ENCODE measurements at places on chromosomes 11 and 22.
A peak's percentile ranks its signal among the peaks of the same experiment; 100 is the strongest.

DNA sequence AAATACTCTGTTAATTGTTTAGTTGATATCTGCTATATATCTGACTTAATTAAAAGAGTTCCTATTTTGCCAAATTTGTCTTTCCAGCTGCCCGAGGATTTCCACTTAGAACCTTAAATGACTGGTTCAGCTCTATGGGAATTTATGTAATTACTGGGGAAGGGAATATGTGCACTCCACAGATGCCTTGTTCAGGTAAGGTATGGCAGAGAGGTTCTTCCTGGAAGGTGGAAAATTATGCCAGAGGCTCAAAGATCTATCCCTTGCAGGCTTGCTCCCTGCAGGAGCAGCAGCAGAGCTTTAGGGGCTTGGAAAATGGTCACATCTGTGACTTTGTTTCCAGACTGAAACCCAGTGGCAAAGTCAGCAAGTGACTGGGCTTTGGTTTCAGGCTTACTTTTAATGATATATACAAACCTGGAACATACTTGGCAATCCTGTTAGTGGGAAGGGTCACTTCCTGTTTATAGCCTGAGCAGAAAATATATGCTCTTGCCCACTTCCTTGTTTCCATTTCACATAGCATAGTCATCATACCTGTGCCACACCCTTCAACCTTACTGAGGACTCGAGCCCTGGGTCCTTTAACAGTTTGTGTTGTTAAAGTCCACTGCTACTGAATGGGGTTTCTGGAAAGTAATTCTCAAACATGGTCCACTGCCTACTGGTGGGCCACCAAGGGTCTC is 23.7 kb downstream of the WBP2NL start:
- no peak for DNase-seq

DNA sequence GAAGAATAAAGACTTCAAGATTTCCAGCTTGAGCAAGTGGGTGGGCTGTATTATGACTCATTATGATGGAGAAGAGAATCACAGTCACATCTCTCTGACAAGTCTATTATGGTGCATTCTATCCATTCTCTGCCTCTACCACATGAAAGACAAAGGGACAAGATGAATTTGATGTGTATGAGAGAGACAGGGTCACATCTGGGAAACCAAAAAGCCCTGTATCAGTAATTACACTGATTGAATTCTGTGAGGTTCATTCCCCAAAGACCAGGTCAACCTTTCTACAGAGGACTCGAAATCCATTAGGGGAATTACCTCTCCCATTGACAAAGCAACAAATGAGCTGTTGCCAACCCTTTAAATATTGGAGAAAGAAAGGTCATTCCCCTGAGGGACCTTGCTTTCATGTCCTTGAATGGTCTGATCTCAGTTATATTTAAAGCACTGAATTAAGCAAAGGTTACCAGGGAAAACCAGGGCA is 109.6 kb downstream of the USP35 start:
- DNase-seq = no peak

DNA sequence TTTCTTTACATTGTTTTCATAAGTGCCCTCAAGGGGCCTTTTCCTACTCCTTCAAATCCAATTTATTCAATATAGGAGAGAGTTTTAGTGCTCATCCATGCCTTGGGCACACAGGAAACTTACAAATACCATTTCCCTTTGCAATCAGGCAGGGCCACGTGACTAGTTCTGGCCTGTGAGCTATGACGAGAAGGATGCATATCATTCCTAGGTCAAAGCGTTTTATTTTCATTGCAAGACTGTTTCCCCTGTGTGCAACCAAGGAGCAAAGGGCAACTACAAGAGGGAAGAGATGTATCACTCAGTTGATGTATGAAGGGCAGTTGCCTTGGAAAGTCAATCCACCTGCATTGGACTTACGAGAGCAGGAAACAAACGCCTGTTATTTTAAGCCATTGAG is 1.9 kb upstream of the TRAF6 start:
- no peak for DNase-seq

DNA sequence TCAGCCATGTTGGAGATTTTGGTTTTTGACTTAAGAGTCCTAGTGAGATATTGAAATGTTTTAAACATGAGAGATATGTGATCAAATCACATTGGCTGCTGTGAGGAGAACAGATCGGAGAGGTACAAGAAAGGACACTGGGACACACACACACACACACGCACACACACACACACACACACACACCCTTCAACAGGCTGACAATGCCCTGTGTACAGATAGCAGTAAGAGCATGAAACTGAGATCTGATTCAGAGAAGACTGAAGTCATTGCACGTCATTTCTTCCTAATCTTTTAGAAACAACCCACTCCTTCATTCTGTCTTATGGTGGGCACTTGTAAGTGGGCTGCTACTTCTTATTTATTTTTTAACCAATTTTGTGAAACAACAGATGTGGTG is 200.5 kb upstream of the E2F8 start:
- no peak for DNase-seq

GRCh38 chr11:126122863-126123262 is 60.2 kb upstream of the CDON start:
- no peak for DNase-seq

- DNase-seq = peak; percentile 38
Measured at GRCh38 chr22:30413745-30414524, 11.6 kb upstream of the MTFP1 start.

DNA sequence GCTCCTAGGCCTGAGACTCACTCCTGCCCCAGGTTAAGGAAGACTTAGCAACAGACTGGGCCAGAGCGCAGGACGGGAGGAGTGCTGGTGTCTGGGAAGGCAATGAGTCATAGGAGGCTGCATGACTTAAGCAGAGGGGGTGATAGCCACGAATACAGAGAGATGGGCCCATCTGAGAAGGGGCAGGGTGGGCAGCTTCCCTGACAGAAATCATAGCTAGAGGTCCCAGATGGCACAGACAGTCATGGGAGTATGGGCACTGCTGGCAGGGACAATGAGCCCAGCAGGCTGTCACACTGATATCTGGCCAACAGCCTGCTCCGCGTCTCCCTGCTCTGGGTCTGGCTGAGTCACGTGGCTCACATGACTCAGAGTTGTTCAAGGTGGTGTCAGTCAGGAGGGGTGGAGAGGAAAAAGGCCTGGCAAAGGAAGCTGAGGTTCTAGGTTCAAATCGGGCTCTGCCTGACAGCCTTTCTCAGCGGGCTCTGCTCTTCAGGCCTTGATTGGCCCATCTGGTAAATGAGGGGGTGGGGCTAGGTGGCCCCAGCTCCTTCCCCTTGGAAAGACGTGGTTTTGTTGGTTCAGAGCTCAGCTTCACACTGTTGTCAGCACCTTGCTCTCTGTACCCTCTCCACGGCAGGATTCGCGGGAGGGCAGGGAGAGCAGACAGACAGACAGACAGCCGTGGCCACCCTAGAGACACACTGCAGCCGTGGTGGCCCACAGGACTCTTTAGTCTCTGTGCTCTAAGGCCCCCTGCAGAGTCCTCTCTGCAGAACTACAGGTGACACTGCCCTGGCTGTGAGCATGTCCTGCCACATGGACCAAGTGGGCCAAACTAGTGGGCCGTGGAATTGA is 47.8 kb downstream of the DBX1 start:
- peak; percentile 95 for DNase-seq

DNA sequence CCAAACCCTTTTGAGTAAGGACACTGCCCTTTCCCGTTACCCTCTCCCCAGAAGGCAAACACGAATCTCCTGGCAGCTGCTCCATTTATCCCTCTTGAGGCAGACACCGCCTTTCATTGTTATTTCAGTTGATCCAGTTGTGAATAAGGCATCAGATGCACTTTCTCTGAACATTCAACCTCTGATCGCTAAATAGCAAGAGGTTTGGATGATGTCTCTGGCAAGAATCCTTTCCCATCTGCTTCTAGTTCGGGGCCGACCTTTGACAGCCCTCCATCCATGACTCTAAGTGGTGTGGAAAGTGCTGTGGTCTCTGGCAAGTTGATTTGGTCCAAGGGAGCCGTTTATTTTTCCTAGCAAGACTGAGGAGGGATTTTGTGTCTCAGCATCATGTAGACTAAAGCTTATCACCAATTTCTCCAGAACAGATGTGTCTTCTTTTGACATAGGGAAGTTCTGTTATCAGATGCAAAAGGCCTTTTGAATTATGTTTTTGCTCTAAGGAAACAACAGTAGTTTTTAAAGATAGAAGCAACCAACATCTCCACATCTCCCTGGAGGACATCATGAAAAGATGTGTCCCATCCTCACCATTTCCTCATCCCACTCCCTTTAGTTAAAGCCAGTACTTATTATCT is 123.6 kb downstream of the CCDC34 start:
- DNase-seq = no peak

DNA sequence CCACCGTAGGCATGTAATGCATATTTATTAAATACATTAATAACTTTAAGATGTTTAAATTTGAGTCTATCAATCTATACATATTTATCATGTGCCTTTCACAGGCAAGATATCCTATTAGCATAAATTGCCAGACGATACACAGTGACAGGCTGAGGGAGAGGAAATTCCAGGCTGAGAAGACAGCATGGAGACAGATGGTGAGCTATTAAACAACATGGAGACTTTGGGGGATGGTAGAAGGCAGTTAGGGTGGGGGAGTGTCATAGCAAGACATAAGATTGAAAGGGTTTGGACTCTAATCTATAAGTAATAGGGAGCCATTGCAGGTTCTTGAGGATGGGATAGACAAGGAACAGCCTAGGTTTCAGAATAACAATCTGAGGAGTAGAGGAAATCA is 138.5 kb downstream of the NXPE2 start:
- DNase-seq = no peak

DNA sequence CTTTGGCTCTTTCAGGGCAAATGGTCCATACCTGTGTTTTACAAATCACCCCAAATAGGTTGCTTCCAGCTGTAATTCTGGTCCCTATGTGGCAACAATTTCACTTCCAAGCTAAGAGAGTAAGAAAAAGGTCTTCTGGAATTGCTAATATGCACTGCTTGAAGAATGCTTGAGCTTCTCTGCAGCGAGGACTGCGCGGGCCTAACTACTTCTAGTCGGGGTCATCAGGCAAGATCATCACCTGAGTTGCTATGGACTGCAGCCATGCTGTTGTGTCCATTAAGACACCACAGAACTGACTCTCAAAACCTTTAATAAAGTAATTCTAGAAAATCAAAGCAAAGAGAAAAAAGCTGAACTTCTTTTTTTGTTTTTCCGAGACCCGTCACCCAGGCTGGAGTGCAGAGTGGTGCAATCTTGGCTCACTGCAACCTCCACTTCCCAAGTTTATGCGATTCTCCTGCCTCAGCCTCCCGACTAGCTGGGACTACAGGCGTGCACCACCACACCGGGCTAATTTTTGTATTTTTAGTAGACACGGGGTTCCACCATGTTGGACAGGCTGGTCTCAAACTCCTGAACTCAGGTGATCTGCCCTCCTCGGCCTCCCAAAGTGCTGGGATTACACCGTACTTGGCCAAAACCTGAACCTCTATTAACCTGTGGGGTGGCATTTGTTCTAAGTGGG is 2.2 kb downstream of the JOSD1 start:
- DNase-seq = no peak

- DNase-seq = peak; percentile 27
Measured at GRCh38 chr11:112834277-112834755, 126.9 kb upstream of the NCAM1 start.

DNA sequence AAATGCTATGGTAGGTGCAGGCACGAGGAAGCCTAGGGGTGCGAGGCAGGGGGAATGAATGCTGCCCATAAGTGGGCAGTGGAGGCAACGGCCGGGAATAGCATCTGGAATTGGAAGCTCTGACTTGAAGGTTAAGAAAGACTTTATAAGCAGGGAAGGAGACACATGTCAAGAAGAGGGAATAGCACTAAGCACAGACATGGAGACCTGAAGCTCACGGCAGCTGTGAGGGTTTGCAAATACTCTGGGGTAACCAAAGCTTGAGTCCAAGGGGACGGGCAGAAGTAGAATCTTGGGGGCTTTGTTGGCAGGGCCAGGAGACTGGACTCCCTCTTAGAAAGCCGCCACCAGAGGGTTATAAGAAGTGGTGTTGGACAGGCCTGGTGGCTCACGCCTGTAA is 112.6 kb downstream of the CEP164 start:
- no peak for DNase-seq

DNA sequence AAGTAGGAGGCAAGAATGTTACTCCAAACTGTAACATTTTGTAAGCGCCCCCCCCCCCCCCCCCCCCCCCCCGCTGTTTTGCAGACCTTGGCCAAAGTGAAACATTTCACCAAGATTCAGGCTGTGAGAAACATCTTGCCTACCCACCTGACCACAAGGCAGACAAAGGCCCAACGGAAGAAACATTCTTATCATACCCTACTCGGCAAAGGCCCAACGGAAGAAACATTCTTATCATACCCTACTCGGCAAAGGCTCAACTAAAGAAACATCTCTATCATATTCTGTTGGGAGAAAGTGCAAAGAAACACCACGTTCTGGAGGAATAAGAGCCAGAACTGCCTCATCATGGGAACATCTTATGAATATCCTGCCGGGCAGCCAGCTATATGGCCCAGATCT is 117.1 kb downstream of the JRKL start:
- DNase-seq = no peak

DNA sequence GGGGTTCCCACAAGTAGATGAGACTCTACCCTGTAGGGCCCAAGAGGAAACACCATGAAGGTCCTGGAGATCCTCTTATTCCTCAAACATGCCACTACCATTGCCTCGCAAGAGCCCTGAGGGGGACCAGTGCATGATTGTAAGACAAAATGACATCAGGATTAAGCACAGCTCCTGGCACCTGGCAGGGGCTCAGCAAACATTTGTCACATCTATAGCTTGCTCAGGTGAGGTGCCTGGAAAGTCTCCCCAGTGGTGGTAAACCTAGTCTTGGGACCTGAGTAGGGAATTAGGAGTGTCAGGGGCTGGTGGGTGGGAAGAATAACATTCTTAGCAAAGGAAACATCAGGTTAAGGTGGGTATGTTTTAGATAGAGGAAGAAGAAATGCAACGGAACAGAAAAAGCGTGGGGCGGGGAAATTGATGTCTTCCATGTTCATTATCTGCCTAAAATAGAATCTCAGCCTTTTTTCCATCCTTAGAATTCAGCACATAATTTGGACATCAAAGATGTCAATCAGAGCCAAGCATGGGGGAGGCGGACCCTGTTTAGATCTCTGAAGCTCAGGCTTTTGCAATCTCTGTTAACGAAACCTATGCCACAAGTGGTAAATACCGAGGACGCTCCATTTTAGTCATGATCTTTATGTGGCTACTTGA is 924 bp downstream of the YPEL1 start:
- peak; percentile 11 for DNase-seq

- no peak for DNase-seq
Measured at GRCh38 chr11:74002832-74003231, 6.1 kb downstream of the UCP3 start.
